ENCODE measurements at places on chromosomes 3 and 15.

DNA sequence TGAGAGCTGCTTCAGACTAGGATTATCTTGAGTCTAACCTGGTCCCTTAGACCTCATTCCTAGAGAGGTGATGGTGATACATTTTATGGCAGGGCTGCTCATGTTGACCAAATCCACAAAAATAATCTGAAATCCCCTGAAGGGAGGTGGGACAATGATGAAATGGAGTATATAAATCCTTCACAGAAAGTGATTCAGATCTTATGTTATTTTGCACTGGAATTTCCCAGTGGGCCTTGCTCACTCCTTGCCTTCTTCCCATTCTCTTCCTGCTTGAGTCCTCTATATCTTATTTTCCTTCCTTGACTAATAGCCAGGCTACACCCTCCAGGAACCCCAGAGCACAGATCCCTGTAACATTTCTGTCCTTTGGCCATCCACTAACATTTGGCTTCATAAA lies 10.4 kb upstream of the TMEM202 start:
- no peak for DNase-seq

GRCh38 chr15:88956906-88957305 lies 43.7 kb upstream of the MFGE8 start:
- DNase-seq: no peak

GRCh38 chr15:73941449-73941848 lies 15.2 kb downstream of the LOXL1 start:
- DNase-seq: no peak

DNA sequence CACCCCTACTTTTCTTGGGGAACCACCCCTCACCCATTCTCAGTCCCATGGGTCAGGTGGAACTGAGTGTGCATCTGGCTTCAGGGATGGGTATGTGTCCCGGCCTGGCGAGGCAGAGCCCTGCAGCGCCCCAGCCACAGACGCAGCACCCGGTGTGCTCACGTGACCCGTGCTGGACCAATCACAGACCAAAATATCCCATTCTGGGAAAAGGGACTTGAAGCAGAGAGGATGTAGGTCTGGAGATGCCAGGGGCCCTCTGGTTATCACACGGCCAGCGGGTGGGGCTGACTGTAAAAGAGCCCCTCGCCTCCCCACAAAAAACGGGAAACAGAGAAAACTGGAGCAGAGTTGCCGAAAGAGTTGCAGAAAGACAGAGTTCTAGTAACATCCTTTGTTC lies 138.0 kb upstream of the RAD18 start:
- DNase-seq: no peak
